ENCODE measurements at places on chromosomes 2 and 18. TPM values are rescaled to one million over a fixed set of nuclear protein-coding genes. Genes with fewer than 3 reads are reported as not detected.

GRCh38 chr2:9179572-9180201, 26.9 kb upstream of the ASAP2 start:
- peak; percentile 75 for DNase-seq

GRCh38 chr2:160278101-160278878, 78.2 kb upstream of the ITGB6 start:
- peak; percentile 46 for DNase-seq

GRCh38 chr2:232213176-232213575, 165.4 kb upstream of the ALPP start:
- no peak for DNase-seq

DNA sequence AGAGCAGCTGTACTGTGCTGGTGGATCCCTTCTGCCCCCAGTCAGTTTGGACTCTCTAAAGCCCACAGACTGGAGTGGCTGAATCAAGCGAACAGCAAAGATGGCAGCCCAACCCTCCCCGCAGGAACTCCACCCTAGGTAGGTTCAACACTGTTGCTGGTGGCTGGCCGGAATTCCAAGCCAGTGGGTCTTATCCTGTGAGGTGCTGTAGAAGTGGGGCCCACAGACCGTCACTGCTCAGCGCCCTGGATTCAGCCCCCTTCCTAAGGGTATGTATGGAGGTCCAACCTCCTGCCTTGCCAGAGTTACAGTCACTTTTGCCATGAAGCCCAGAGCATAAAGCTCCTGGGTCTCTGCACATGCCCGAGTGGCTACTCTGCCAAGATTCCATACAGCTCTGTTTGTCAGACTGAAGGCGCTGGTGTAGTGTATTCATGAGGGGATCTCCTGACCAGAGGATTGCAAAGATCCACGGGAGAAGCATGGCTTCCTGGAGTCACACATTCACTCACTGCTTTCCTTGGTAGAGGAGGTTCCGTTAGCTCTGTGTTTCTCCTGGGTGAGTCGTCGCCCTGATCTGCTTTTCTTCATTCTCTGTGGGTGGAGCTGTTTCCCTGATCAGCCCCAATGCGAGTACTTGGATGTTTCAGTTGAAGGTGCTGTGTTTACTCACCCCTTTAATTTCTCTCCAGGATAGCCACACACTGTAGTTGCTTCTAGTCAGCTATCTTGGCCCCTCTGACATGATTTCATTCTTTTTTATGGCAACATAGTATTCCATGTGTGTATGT, 293.6 kb upstream of the THUMPD2 start:
- DNase-seq = no peak

DNA sequence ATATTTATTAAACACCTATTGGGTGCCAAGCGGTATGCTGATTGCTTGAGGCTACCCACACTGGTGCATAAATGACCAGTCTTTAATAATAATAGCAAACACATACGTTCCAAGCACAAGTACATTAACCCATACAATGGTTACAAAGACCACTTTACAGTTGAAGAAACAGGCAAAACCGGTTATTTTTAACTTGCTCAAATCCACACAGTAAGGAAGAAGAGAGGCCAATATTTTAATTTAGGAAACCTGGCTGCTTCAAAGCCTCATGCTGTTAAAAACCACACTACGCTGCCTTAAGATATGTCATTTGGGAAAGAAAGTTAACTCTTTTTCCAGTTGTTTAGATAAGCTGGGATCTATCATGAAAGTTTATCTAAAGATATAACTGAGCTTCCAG, 2.4 kb upstream of the IMPA2 start:
- no peak for DNase-seq

DNA sequence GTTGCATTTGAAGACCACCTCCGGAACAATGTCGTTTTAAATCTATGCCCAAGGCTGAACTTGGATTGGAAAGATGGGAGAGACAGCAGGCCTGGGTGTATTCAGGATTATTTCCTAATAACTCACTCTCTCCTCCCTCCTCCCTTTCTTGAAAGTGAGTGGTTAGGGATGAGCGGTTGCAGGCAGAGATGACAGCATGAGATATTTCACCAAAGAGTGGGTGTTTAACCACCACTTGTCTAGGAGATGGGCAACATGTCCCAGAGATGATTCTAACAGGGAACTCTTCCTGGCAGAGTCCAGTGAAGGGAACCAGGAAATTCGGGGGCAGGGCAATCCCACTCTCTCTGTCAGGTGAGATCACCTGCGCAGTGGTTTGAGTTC, 123.2 kb downstream of the KCTD1 start:
- peak; percentile 32 for DNase-seq

Gene CIB4
- not detected for total RNA-seq

Gene CNGA3
- total RNA-seq = not detected

Gene SERPINB4
- not detected for total RNA-seq

Measured in Caki2 (cell line).